ENCODE measurements at places on chromosomes 2 and 18.

- no peak for DNase-seq
Measured at GRCh38 chr2:217626926-217627325, 375.9 kb downstream of the TNS1 start.

DNA sequence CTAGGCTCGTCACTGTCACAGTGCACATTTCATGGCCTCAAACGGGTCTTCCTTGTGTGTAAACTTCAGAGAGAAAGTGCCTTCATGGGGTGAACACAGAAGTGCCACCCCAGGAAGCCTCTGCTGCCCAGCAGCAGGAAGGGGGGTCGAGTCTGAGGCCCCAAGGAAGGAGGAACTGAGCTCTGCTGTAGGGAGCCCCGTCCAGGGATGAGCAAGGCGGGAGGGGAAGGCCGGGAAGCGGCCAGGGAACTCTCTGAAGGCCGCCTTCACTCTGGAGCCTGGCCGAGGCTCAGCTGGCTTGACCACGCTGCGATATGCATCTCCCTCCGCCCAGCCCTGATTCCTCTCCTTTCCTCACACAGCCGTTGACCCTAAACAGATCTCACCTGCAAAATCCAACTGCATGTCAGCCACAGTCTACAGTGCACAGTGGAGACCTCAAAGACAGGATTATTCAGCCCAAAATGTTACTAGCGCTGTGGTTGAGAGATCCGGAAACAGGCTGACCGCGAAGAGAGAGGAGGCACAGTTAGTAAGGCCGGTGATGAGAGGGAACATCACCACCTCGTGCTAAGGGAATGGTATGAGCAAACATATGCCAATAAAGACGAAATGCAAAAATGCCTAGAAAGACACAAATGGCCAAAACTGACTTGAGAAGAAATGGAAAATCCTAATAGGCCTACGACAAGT lies 34.2 kb upstream of the CTDP1 start:
- no peak for DNase-seq

GRCh38 chr18:76351961-76352581 lies 143.0 kb downstream of the ZNF516 start:
- DNase-seq, result no peak

- DNase-seq, result no peak
Measured at GRCh38 chr2:14910654-14911053, 278.1 kb downstream of the LRATD1 start.

DNA sequence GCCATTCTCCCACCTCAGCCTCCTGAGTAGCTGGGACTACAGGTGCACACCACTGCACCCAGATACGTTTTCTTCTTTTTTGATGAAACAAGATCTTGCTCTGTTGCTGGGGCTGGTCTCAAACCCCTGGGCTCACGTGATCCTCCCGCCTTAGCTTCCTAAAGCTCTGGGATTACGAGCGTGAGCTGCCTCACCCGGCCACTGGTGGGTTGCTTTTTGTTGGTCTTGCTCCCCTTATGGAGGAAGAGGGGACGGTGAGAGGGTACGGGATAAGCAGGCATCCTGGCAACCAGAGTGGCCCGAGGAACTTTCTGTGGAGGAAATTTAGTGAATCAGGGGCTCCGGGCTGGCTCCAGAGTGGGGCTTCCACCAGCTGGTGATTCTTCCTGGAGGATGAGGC lies 222.3 kb downstream of the HDAC4 start:
- no peak for DNase-seq

DNA sequence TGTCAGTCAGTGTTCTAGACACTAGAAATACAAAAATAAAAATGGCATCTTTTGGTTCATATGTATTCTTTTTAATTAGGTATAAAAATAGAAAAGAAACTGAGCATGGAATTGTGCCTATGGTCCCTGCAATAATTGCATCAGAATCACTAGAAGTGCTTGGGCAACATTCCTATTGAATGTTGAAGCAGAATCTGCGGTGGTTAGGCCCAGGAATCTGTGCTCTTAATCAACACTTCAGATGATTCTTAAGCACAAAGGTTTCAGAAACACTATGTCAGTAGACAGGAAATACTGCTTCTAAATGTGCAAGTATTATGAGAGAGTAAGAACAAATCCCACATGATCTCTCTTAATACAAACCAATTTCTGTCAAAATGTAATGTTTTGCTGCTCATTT lies 20.3 kb upstream of the RBBP8 start:
- no peak for DNase-seq

- peak; percentile 52 for DNase-seq
Measured at GRCh38 chr2:51528156-51528555, 496.2 kb upstream of the NRXN1 start.

- DNase-seq, result no peak
Measured at GRCh38 chr18:63879709-63880108, 7.8 kb upstream of the SERPINB2 start.

DNA sequence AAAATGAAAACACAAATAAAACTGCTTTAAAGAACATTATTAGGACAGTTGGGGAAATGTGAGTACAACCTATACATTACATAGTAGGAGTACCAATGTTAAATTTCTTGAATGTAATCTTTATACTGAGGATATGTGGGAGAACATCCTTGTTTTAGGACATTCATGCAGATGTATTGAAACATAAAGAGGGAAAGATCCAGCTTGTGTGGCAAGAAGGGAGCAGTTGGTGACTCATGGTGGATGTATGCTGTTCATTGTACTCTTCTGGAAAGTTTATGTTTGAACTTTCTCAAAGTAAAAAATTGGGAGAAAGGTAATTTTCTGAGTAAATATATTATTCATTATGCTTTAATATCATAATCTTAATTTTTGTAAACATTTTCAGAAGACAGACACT lies 132.1 kb upstream of the DLGAP1 start:
- DNase-seq, result no peak

DNA sequence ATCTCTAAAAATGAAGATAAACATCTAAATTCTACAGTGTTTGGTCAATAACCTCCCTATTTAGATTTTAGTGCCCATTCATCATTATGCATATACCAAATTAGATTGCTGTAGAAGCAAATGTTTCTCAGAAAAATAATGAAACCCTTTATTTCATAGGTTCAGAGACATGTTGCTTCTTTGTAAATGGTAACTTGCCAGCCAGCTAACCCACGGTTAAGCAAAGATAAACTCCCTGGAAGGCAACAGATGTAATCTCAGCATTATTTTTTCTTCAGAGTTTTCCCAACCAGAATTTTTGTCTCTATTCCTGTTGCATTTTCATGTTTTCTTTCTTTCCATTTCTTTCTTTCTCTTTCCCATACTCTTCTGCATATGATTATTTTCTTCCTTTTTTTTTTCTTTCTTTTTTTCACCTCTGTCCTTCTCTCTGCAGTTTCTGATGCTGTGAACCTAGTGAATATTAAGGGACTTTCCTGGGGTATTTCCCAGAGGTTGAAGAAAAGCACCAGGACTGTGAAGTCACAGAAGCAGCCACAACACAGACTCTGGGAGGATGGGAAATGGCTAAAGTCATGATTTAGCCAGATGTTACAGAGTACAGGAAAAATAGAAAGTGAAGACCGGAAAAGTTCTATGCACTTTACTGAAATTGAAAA lies 50.0 kb upstream of the DSG1 start:
- DNase-seq, result no peak

DNA sequence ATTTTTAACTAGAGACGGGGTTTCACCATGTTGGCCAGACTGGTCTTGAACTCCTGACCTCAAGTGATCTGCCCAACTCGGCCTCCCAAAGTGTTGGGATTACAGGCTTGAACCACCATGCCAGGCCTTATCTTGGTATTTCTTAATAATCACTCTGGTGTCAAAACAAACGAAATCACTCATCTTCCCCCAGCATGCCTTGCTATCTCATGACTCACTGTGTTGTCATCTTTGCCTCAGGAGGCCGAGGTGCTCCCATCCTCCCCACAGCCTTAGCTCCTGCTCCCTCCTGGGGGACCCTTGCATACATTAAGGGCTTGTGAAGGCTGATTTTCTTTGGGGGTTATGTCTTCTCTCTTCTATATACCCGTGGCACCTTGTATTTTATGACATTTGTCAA lies 250.1 kb upstream of the DPP10 start:
- no peak for DNase-seq

- no peak for DNase-seq
Measured at GRCh38 chr2:101162561-101163330, 11.6 kb upstream of the TBC1D8 start.

GRCh38 chr2:66693076-66693965 lies 258.4 kb downstream of the MEIS1 start:
- DNase-seq, result no peak

DNA sequence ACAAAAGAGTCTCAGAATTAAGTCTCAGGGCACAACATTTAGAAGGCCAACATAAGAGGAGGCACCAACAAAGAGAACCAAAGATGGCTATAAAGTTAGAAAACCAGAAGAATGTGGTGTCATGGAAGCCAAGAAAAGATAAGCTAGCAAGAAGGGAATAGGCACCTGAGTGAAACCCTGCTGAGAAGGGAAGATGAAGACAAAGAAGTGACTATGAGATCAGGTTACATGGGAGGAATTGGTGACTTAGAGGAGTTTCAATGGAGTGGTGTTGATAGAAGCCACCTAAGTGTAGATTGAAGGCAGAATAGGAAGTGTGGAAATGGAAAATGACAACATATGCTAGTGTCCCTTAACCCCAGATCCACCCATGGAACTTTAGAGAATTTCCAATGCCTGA lies 327.6 kb upstream of the KCNJ3 start:
- DNase-seq, result no peak

GRCh38 chr18:10973567-10974203 lies 175.7 kb downstream of the PIEZO2 start:
- DNase-seq, result no peak

GRCh38 chr2:42105330-42106256 lies 57.8 kb downstream of the PKDCC start:
- DNase-seq, result no peak

GRCh38 chr2:10253596-10254372 lies 48.9 kb upstream of the HPCAL1 start:
- DNase-seq, result no peak

- no peak for DNase-seq
Measured at GRCh38 chr2:201448061-201448460, 3.2 kb downstream of the TRAK2 start.

DNA sequence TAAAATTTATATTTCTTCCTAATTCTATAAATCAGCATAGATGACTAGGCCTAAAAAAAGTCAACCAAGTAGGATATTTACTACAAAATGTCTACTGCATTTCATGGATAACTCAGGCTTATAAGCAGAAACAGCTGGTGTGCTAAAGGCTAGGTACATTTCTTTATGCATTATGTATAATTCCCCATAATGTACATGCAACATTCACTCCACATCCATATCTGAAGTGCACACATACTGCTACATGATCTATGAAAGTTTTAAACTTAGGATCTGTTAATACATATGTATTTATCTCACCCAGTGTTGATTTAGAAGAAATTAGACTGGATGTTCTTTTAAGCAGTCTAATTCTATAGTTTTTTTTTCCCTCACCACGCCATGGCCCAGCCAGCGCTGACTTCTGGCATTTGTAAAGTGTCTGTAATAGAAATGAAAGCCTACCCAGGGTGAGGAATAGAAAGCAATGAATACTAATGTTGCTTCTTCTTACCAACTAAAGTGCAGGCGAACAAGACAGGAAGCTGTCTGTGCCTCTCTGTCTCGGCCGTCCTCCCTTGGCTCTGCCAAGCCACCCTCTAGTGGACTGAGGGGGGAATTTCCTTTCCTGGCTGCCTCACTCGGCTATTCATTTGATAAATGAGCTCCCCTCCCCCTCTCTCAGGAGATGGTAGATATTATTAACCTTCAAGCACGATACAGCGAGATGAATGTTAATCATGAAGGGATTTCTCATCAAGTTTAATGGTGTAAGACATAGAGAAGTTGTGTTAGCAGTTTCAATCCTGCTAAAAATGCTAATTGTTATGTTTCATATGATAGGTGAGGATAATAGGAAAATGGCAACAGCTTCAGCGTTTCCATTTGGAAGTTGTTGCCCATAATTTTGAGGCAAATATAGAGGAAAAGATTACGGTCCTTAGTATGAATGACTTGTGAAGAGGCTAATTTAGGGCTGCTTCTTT lies 384.5 kb downstream of the MTX2 start:
- peak; percentile 69 for DNase-seq

DNA sequence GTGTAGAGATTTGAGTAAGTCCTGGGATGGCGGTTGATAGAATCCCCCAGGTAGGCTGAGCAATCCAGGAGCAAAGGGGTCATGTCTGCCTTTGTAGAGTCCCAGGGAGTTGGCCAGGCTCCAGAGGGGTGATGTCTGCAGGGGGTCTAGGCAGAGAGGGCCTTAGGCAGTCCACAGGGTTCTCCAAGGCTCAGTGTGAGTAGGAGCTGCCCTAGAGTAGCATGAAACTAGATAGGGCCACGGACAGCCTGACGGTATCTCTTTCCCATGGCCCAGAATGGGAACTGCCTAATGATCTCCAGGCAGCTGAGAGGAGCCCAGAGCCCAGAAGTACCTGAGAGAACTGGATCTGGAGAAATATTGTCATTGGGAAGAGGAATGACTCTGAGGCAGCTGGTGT lies 9.0 kb upstream of the FAM136A start:
- no peak for DNase-seq

GRCh38 chr2:37934591-37935513 lies 9.8 kb downstream of the RMDN2 start:
- DNase-seq, result no peak

DNA sequence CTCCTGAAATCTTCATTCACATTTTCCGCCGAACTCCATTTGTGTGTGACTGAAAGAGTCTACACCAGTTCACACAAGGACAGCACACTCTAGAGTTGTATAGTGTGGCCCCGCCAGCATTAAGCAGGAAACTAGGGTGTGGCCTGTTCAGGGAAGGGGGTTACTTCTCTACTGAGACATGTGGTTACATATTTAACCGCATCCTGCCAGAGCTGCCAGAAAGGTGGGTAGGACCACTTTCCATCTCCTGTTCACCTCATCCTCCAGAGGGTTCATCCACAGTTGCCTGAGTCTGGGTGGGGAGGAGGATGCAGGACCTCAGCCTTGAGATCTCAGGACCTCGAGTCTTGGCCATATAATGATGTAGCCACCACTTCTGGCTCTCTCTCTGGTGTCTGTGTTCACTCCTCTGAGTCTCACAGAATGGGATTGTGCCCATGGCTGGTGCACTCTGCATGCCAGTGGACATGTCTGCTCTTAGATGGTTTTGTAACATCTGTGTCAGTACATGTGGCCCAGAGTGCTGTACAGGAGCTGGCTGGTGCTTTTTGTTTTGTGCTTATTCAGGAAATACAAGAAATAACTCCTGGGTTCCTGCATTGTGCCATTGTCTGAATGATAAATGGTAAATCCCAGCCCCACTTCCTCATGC lies 7.7 kb upstream of the SP140L start:
- no peak for DNase-seq

GRCh38 chr18:76972241-76972640 lies 149.9 kb downstream of the ZNF236 start:
- DNase-seq, result no peak

- no peak for DNase-seq
Measured at GRCh38 chr2:134141598-134142340, 112.1 kb upstream of the MGAT5 start.
